Breast epithelium (tissue), 4 donors: ENCODE measurements at places on chromosomes 13 and 19.
A peak's percentile ranks its signal among the peaks of the same experiment; 100 is the strongest.

GRCh38 chr13:90365130-90365529 is 982.4 kb upstream of the MIR17HG start:
- no peaks in the 10 kb centered on the region for H3K27me3 ChIP-seq
- no peaks in the 10 kb centered on the region for H3K36me3 ChIP-seq
- no peaks in the 10 kb centered on the region for H3K4me1 ChIP-seq
- no peak overlapping the region for H3K4me3 ChIP-seq
- DNase-seq = no peak

GRCh38 chr19:4139614-4140236 is 13.7 kb upstream of the CREB3L3 start:
- H3K27me3 ChIP-seq = no peaks in the 10 kb centered on the region
- H3K4me1 ChIP-seq = no peaks in the 10 kb centered on the region
- H3K27ac ChIP-seq = no peak overlapping the region
- peak; percentile 85 for DNase-seq
- H3K36me3 ChIP-seq = no peaks in the 10 kb centered on the region
- no peak overlapping the region for H3K4me3 ChIP-seq

GRCh38 chr13:62250501-62251201 is 835.0 kb upstream of the PCDH20 start:
- DNase-seq = no peak
- no peak overlapping the region for H3K27ac ChIP-seq

DNA sequence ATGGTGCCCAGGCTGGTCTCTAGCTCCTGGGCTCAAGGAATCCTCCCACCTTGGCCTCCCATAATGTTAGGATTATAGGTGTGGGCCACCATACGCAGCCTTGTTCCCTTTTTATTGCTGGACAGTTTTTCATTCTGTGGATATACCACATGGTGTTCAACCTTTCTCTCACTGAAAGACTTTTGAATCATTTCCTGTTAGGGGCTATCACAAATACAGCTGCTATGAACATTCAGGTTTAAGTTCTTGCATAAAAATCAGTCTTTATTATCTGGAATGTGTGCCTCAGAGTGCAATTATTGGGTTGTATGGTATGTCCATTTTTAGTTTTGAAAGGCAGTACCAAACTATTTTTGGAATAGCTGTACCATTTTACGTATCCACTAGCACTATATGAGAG is 647.2 kb downstream of the LIG4 start:
- DNase-seq = no peak
- H3K4me1 ChIP-seq = no peaks in the 10 kb centered on the region
- no peak overlapping the region for H3K27ac ChIP-seq
- no peaks in the 10 kb centered on the region for H3K27me3 ChIP-seq
- H3K36me3 ChIP-seq = no peaks in the 10 kb centered on the region

GRCh38 chr13:53167561-53167960 is 138.9 kb downstream of the OLFM4 start:
- H3K27ac ChIP-seq = no peak overlapping the region
- no peaks in the 10 kb centered on the region for H3K36me3 ChIP-seq
- no peak overlapping the region for H3K4me3 ChIP-seq
- H3K4me1 ChIP-seq = no peaks in the 10 kb centered on the region
- H3K27me3 ChIP-seq = peaks cover 10% of the 10 kb centered on the region

DNA sequence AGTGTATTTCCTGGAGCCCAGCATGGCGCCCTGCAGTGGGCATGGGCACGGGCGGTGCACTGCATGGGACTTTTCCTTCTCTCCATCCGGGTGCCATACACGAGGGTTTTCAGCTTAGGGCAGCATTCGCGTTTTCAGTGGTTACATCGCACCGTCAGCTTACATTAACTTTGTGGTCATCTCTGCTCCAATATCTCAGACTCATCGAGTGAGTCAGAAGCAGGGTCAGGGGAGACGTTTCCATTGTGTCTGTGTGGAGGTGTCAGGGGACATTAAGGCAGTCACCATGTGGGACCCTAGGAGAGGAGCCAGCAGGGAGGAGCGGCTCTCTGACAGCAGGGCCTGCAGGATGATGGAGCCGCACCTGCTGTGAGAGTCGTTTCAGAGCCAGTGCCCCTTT is 541.0 kb downstream of the FGF9 start:
- no peak for DNase-seq
- H3K4me3 ChIP-seq = no peak overlapping the region
- H3K27me3 ChIP-seq = no peaks in the 10 kb centered on the region
- no peak overlapping the region for H3K27ac ChIP-seq
